ENCODE measurements at places on chromosomes 5 and 9. TPM values are rescaled to one million over a fixed set of nuclear protein-coding genes. Genes with fewer than 3 reads are reported as not detected.

STK32A gene
- not detected for total RNA-seq

TLX3 gene
- not detected for total RNA-seq

SLC46A2 gene
- not detected for total RNA-seq

PARP8 gene
- total RNA-seq = 20.2 TPM

SHOC1 gene
- 0.10 TPM for total RNA-seq

NCBP1 gene
- total RNA-seq = 30.1 TPM

ATOSB gene
- 23.6 TPM for total RNA-seq

Data from Panc1 (cell line).